Immature natural killer cell (primary cell): ENCODE measurements at places on chromosomes 2 and 18.

GRCh38 chr18:63326011-63326410 lies 6.4 kb upstream of the BCL2 start:
- no peak for DNase-seq

- DNase-seq: no peak
Measured at GRCh38 chr2:71535526-71535925, 82.2 kb downstream of the DYSF start.

GRCh38 chr2:218576854-218577253 lies 8.2 kb downstream of the CNOT9 start:
- no peak for DNase-seq

- no peak for DNase-seq
Measured at GRCh38 chr2:211674715-211675114, 863.9 kb downstream of the ERBB4 start.

GRCh38 chr2:121128741-121129659 lies 156.0 kb downstream of the TFCP2L1 start:
- DNase-seq: no peak

DNA sequence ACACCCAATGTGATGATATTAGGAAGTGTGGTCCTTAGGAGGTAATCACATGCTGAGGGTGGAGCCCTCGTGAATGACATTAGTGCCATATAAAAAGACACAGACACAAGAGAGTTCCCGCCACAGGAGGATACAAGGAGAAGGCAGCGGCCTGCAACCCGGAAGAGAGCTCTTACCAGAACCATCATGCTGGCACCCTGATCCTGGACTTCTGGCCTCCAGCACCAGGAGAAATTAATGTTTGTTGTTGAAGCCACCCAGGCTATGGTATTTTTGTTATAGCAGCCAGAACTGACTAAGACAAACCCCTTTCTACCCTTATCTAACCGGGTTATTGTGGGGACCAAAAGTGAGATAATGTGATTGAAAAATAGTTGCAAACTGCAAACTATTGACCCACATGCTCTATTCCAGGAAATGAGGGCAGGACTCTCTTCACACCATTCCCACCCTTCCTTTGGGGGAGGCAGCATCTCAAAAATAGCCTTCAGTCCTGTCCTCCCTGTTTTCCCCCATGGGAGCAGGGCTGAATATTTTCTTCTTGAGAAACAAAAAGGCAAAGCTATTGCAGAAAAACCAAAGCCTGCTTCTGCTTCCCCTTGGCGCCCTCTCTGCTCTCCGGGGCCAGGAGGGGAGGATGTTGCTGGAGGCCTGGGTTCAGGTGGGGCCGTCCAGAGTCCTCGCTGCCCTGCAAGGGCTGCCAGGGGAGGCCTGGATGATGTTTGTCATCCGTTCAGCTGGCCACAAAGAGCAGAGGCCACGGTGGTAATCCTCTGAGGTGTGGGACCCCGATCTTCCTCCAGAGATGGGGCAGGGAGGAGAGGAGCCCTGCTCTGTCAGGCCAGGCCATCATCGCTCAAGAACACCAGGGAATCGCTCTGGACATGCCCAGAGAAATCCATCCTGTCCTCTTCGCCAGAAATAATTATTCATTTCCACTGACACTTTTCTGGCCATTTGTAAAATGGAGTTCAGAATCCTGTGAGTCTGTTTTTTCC lies 73.8 kb upstream of the HAAO start:
- no peak for DNase-seq

GRCh38 chr2:71499691-71500090 lies 46.3 kb downstream of the DYSF start:
- DNase-seq: no peak

GRCh38 chr2:30647752-30648457 lies 159.3 kb downstream of the CAPN13 start:
- no peak for DNase-seq

- DNase-seq: no peak
Measured at GRCh38 chr2:106830191-106830590, 55.8 kb downstream of the ST6GAL2 start.

DNA sequence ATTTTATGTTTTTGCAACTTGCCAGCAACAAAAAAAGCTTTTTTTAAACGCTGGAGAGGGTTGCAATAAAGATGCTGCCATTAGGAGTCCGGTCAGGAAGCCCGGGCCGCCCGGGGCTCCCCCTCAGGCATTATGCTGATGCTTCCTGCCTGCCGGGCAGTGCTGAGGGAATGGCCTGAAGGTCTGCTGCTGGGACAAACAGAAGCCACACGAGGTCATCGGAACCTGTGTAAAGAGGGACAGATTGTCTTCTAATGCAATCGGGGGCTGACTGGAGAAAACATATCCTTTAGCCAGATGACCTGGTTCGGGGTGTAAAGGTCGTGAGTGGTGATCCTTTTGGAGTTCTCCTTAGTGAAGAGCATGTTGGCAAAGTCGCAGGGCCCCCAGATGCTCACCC lies 2.3 kb downstream of the IMPA2 start:
- DNase-seq: no peak

DNA sequence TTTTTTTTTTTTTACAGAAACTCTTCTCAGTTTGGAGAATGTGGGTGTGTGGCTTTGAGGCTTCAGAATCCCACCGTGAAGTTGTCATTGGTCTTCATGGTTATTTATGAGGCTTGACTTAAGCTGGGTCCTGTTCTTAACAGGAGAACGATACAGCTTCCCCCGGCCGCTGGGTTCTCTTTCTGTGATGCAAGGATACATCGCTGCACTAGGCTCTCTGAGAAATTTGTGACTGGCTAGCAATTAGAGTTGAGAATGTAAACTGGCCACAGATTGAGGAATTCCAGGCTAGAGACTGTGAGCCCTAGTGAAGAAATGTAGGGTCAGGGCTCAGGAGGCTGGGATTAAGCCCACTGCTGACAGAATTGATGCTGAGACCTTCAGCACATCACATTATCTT lies 29.8 kb downstream of the MGAT5 start:
- DNase-seq: no peak
